Uterus (tissue), 4 donors: ENCODE measurements at places on chromosomes 4 and X. TPM values are rescaled to one million over a fixed set of nuclear protein-coding genes. Genes with fewer than 3 reads are reported as not detected.
A peak's percentile ranks its signal among the peaks of the same experiment; 100 is the strongest.

DNA sequence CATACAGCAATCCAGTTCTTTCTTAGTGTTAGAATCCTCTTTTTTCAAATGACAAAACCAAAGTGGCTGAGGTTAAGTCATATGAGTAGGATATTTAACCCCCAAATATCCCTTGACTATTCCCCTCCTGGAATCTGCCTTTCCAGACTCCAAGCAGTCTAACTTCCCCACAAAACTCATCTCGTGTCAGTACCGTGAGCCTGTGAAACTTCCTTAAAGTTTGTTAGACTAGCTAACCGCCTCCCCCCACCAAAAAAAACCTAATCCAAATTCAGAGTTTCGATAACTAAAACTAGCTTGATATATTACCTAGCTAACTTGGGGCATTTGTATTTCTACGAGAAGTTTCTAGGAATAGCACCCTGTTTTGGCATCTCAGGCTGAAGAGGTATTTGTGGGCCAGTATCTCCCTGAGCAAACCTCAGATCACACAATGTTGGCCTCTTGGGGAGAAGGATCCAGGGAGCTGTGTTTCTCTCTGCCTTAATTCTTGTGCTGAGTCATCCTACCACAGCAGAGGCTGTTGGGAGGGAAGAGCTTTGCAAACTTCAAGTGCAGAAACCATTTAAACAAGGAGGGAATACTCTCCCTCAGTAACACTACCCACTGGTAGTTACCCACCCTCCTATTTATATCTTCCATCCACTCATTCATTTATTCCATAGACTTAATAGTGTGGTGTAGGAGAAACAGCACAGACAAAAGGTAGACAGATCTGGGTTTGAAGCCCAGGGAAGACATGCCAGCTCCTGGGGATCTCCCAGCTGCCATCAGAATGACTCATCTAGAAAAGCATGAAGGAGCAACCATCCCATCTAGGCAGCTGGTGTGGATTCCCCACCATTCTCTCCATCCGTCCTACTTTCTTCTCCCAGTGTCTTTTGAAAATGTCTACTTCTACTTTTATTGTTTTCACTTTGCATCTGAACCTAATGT lies 39.3 kb upstream of the TXK start:
- no peaks in the 10 kb centered on the region for H3K27me3 ChIP-seq
- no peak overlapping the region for H3K4me3 ChIP-seq

DNA sequence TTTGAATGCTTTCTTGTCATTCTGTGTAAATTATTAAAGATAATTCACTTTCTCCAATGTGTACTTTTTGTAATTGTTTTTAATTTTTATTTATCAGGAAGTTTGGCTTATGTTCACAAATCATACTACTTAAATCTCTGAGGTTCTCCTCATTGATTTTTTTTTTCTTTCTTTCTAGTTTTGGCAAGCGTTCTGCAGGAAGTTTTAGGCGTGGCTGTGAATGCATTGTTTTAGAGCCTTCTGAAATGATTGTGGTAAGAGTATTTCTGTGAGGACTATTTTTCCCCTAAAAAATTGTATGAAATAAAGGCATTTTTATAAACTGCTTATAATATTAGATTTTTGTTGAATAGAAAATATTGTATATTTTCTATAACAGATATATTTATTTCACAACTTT lies 135.8 kb downstream of the RAPGEF2 start:
- no peaks in the 10 kb centered on the region for H3K27me3 ChIP-seq
- H3K4me3 ChIP-seq, result no peak overlapping the region
- DNase-seq, result no peak
- peak overlapping the region; percentile 63 for H3K27ac ChIP-seq
- no peaks in the 10 kb centered on the region for H3K4me1 ChIP-seq

- H3K36me3 ChIP-seq, result no peaks in the 10 kb centered on the region
- DNase-seq, result no peak
- H3K27me3 ChIP-seq, result no peaks in the 10 kb centered on the region
- no peak overlapping the region for H3K27ac ChIP-seq
Measured at GRCh38 chr4:177410566-177410965, 31.7 kb downstream of the AGA start.

DNA sequence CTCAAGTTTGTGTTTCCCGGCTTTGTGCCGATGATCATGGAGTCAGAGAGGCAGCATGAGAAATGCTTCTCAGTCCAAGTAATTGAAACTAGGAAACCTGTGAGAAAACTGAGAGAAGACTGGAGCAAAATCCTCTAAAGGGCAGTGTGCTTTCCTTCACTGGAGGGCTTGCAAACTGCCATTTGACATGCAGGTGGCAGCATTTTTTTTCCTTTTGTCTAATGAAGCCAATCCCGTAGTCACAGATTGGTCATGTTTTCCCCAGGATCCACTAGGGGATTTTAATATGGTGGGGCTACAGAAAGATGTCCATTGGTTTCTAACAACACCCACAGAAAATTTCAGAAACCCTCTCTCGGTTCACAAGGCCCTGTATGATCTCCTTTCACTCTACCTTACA lies 117.4 kb upstream of the NUDT10 start:
- H3K27ac ChIP-seq, result no peak overlapping the region
- H3K4me3 ChIP-seq, result no peak overlapping the region
- H3K36me3 ChIP-seq, result no peaks in the 10 kb centered on the region
- no peaks in the 10 kb centered on the region for H3K4me1 ChIP-seq
- H3K27me3 ChIP-seq, result no peaks in the 10 kb centered on the region
- no peak for DNase-seq

TSPAN7 gene
- 22.3 TPM for total RNA-seq
